Erythroblast (primary cell): ENCODE measurements at places on chromosomes 12 and 14.

GRCh38 chr14:104446611-104447010 is 133.0 kb upstream of the C14orf180 start:
- DNase-seq, result no peak

DNA sequence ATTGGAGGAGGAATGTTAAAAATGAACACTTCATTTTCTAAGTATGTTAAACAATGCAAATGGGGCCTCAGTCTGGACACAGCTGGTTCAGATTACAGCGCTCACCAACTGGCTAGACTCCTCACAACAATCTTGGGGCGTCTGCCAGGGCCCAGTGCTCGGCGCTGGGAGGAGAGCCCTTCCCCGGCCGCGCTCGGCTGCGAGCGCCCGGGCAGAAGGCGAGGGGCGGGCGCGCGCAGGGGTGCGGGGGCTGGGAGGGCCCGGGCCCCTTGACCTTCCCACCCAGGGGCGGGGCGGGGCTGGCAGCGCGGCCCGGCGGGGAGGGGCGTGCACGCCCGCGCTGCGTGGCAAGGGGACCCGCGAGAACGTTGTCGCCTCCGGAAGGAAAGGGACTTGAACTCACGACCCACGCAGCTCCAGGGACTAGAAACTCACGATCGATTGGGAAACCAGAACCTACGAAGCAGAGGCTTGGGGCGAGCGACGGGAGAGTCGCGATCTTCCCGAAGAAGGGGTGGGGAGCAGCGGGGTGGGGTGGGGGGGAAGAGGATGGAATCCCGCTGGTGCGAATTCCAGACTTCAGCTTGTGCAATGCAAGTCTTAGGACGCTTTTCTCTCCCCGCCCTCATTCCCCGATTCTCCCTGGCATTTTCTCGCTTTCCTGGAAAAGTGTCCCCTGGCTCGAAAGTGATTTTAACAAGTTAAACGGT is at the start of gene FBLN5:
FBLN5 (minus strand) TSS at position 220 of the 710 bp plus-strand sequence. CDS start 465 bp downstream, outside the sequence.
- DNase-seq, result peak; percentile 23

DNA sequence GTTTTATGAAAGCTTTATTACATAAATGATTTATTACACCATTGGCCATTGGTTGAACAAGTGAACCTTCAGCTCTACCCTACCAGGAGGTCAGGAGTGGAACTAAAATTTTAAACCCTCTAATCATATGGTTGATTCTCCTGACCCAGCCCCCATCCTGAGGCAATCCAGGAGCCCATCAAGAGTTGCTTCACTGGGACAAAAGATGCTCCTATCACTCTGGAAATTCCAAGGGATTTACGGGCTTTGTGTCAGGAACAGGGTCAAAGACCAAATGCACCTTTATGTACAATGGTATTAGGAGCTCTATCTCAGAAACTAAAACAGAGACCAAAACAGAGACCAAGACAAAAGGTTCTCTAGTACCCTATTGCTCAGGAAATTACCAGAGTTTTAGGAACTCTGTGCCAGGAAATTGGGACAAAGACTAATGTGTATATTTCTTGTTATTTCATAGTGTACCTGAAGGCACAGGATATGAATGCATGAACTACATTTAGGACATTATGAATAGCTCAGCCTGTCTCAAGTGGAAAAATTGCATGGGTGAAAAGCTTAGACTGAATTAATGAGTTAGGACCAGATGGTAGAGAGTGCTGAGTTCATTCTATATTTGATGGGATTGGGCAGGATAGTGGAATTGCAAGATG is 171.7 kb upstream of the FLRT2 start:
- no peak for DNase-seq

GRCh38 chr14:53167602-53168328 is 14.6 kb upstream of the DDHD1 start:
- DNase-seq, result no peak

GRCh38 chr12:124480469-124481256 is 86.7 kb downstream of the NCOR2 start:
- DNase-seq, result no peak

GRCh38 chr14:52824462-52824861 is 33.1 kb upstream of the GNPNAT1 start:
- no peak for DNase-seq

- peak; percentile 14 for DNase-seq
Measured at GRCh38 chr12:116426391-116427136, 132.6 kb upstream of the MAP1LC3B2 start.

- DNase-seq, result no peak
Measured at GRCh38 chr14:106109337-106109736, 583.0 kb downstream of the TMEM121 start.

DNA sequence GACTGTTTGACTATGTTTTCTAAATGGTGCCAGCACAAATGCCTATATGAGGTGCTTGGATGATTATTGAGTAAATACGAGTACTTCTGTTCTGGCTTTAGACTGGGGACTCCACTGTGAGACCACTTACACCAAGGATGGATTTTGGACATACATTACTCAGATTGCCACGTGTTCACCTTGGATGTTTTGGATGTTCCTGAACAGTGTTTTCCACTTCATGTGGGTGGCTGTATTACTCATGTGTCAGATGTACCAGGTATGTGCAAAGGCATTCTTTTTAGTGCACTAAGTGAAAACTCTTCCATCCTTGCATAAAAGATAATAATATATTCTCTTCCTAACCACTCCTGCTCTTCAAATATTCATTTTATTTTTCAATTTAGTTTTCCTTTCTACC is 30.7 kb downstream of the CSRP2 start:
- DNase-seq, result no peak

DNA sequence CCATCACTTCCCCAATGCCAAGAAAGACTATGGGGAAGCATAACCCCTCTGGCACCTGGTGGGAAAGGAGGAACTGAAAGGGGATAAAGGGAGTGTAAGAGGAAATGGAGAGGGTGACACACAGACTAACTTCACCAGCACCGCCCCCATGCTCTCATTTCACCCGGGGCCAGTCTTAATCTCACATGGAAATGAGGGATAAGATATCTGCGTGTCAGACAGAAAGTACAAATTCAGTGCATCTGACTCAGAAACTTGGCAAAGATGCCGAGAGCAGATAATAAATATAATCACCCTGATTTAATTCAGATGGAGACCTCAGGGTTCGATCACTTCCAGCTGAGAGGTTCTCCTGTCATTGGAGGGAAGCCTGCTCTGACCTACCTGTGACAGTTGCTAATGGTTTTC is 191.6 kb downstream of the DUSP6 start:
- DNase-seq, result peak; percentile 45

GRCh38 chr12:56220611-56221231 is 1.0 kb downstream of the RNF41 start:
- peak; percentile 61 for DNase-seq

GRCh38 chr14:105148604-105149145 is 19.9 kb downstream of the JAG2 start:
- no peak for DNase-seq

GRCh38 chr12:119249383-119250155 is 70.8 kb downstream of the HSPB8 start:
- no peak for DNase-seq

- no peak for DNase-seq
Measured at GRCh38 chr12:76024942-76025600, 6.5 kb downstream of the PHLDA1 start.

GRCh38 chr12:25271486-25272098 is 20.9 kb upstream of the KRAS start:
- no peak for DNase-seq

DNA sequence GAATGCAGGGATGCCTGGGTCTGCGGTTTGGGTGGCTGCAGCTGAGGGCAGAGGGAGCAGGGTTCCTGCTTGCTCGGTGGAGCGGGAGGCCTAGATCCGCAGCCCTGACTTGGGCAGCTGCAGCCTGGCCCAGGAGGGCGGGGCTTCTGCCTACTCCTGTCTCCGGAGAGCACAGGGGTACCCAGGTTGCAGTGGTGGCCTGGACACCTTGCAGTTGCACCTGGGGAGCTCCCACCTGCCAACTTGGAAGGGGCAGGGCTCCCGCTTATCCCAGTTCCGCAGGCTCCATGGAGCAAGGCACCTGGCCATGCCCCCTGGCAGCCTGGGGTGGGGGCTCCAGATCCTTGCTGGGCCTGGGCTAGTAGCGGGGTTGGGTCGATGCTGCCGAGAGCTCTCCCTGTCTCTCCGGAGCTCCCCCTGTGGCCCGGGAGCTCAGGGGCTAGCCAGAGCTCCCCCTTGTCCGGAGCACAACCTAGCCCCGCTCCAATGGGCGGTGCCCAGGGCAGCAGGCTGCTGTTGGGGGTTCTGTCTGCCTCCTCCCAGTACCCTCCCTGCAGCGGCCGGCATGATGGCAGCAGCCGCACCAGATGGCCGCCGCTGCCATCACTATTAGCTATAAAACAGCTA is 136.4 kb downstream of the PTPRR start:
- DNase-seq, result no peak

GRCh38 chr12:52119398-52120254 is 40.1 kb downstream of the SMIM41 start:
- DNase-seq, result peak; percentile 36

DNA sequence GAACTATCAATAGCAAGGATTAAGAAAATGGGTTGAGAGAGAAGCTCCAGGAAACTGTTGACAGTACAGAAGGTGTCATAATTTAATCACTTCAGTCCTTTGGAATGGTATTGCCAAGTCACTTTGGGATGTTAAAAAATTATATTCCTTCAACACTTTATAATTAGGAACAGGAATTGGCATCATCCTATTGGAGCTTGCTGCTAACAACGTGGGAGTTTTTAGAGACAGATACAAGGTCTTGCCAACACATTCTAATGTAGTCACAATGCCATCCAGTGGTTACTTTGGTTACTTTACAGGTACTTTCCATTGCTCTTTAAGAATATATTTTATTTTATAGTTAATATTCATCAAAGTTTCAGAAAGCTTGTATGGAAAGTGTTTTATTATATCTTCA is 310.1 kb downstream of the SYT1 start:
- DNase-seq, result no peak

DNA sequence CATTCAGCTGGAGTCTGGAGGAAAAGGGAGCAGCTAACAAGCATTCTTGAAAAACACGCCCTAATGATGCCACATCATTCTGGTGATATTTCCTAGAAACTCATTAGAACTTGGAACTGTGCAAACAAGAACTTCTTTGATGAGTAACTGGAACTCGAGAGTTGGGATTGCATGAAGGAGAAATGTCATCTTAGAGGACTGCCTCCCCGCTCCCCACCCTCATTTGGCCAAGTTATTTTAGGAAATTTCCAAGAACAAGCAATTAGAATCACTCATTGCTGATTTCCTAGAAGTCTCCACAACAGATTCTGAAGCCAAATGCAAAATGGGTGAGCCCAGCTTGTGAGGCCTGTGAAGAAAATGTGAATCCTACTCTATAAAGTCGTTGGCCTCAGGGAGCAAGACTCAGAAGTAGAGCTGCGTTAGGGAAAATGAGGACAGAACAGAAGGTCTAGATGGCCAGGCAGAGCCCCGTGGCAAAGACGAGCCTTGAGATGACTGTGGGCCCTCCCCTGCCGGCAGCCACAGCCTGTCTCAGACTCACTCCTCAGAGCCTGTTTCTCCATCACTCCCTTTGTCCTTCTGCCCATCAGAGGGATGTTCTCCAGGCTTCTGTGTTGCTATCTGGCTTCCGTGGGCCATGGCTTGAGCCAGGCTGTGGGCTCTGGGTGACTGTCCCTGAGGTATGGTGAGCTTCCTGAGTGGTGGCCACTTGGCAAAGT is 38.4 kb downstream of the RTL1 start:
- no peak for DNase-seq

GRCh38 chr14:70907996-70908934 is 1.0 kb downstream of the PCNX1 start:
- peak; percentile 32 for DNase-seq

GRCh38 chr12:75955251-75955650 is 76.3 kb downstream of the PHLDA1 start:
- no peak for DNase-seq

GRCh38 chr12:62400135-62400534 is 66.5 kb upstream of the MON2 start:
- DNase-seq, result no peak

DNA sequence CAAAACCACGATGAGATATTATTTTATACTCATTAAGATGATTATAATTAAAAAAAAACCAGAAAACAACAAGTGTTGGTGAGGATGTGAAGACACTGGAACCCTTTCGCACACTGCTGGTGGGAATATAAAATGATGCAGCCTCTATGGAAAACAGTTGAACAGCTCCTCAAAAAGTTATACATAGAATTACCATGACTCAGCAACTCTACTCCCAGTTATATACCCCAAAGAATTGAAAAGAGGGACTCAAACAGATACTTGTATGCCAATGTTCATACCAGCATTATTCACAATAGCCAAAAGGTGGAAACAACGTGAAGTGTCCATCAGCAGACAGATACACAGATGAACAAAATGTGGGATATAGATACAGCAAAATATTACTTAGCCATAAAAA is 53.1 kb downstream of the TAOK3 start:
- DNase-seq, result peak; percentile 28

- no peak for DNase-seq
Measured at GRCh38 chr14:99413911-99414310, 66.7 kb downstream of the SETD3 start.

- no peak for DNase-seq
Measured at GRCh38 chr12:60230056-60230455, 634.2 kb downstream of the SLC16A7 start.

- DNase-seq, result peak; percentile 75
Measured at GRCh38 chr14:21455592-21455911, 371 bp downstream of the CHD8 start.

- no peak for DNase-seq
Measured at GRCh38 chr12:6827437-6827911, 733 bp upstream of the P3H3 start.

- peak; percentile 61 for DNase-seq
Measured at GRCh38 chr14:90381999-90382451, 14.8 kb upstream of the CALM1 start.

- no peak for DNase-seq
Measured at GRCh38 chr12:91628656-91629055, 446.0 kb upstream of the DCN start.

- DNase-seq, result no peak
Measured at GRCh38 chr14:31942166-31942841, 134.8 kb upstream of the ARHGAP5 start.

DNA sequence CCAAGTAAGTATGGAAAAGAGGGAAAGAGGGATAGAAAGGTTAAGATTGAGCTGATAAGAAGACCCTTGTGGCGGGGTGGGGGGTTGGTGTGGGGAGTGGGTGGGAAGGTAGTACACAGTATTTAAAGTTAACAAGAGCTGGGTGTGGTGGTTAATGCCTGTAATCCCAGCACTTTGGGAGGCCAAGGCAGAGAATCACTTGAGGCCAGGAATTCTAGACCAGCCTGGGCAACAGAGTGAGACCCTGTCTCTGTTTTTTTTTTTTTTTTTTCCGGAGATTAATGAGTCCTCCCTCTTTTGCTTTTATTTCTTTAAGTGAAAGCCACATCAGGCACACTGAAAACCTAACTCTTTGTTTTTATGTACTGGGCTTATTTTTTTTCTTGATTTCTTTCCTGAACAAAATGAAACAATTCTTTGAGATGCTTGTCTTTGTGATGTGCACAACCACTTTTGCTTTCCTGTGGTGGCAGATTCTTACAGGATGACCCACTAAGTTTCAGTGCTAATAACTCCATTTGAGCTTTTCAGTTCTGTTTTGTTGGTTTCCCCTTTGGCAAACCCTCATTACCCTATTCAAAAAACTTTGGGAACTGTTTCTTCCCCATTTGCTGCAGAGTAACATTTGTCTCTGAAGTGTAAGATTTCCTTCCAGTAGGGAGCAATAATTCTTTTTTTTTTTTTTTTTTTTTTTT is 54.8 kb downstream of the WNK1 start:
- DNase-seq, result no peak
